ENCODE measurements at places on chromosomes 1 and 21.

GRCh38 chr21:38433471-38433870, 64.8 kb downstream of the ERG start:
- DNase-seq: no peak

DNA sequence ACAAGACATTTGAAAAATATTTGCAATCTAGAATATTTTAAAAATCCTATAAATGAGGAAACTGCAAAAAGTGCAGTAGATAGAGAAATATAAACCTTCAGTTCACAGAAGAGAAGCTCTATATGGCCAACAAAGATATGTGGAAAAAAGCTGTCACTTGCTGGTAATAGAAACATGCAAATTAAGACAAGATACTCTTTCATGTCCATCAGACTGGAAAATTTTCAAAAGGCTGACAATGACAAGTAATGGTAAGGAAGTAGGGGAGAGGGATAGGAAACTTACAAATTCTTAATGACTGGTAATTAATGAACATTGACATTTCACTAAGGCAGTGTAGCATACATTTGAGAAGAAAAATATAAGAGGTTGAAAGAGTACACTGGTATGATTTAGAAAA, 147.9 kb downstream of the MRPL39 start:
- DNase-seq: no peak

GRCh38 chr1:241782396-241782795, 65.6 kb upstream of the EXO1 start:
- DNase-seq: no peak

DNA sequence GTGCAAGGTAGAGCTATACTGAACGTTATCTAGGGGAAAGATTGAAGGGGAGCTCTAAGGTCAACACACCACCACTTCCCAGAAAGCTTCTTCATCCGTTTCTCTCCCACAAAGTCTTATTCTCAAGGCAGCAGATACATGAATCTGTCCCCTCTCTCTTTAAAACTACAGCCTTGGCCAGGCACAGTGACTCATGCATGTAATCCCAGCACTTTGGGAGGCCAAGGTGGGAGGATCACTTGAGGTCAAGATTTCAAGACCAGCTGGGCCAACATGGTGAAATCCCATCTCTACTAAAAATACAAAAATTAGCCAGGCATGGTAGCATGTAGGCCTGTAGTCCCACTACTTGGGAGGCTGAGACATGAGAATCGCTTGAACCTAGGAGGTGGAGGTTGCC, 8.1 kb downstream of the CYP4X1 start:
- no peak for DNase-seq

DNA sequence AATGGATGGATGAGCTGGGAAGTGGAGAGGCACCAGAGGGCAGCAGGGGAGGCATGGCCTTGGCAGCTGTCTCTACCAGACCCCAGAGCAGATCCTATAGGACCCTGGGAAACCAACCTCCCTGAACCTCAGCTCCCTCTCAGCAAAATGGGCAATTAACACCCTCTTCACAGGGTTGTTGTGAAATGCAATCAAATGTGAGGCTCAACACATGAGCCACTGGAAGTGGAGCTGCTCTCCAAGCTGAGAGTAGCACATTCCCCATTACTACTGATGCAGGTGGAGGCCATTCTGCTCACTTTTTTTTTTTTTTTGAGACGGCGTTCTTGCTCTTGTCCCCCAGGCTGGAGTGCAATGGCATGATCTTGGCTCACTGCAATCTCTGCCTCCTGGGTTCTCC, 6.5 kb upstream of the SYNC start:
- no peak for DNase-seq

DNA sequence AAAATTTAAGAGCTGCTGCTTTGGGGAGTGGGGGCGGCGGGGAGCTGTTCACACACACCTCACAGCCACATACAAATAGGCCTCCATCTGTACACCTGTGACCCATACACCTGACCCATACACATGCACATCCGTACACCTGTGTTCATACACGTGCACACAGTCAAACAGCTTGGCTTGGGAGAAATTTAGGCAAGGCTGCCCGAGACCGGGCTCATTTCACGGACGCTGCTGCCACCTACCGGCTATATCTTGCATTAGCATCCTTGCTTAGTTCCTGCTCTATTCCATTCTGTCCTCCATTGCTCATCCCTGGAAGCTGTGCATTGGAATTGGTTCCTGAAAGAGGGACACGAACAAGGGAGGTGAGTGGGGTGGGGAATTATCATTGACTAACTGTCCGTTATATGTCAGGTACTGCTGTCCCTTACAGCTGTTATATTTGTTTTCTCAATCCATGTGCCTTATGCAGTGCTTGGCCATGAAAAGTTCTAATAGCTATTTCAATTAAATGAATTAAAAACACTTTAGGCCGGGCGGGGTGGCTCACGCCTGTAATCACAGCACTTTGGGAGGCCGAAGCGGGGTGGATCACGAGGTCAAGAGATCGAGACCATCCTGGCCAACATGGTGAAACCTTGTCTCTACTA, 37.1 kb upstream of the EPB41 start:
- peak; percentile 58 for DNase-seq

- no peak for DNase-seq
Measured at GRCh38 chr1:153113416-153113815, at the start of gene SPRR2F. Gene SPRR2F (minus strand): TSS chr1:153113516. CDS start chr1:153112733, 783 bp downstream.

- DNase-seq: no peak
Measured at GRCh38 chr1:19439464-19440171, 45.7 kb downstream of the CAPZB start.

- no peak for DNase-seq
Measured at GRCh38 chr1:38787041-38787440, 72.5 kb downstream of the RRAGC start.

DNA sequence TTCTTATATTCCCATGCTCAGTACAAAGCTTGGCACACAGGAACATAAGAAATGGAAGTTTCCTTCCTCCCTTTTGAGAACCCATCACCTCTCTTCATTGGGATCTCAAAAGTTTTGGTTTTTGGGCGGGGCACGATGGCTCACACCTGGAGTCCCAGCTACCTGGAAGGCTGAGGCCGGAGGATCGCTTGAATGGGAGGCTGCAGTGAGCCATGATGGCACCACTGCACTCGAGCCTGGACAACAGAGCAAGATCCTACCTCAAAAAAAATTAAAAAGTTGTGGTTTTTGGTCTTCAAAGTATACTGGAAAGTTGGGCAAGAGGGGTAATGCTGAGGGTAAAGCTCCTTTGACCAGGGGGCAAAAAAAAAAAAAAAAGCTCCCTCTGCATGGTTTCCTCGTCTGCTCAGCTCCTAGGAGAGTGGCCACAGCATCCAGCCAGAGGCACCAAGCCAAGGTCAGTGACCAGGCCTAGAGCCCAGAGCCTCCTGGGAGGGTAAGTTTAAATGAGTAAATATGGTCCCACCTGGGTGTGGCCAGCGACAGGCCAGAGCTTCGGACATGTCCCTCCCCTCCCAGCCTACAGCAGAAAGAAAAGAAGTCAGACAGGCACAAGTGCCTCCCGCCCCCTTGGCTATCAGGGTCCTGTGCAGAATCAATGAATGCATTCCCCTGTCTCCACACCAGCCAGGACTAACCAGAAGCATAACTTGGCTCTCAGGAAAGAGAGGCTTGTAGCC, 5.0 kb downstream of the MEF2D start:
- no peak for DNase-seq

- no peak for DNase-seq
Measured at GRCh38 chr1:186214791-186215190, 160.3 kb downstream of the TPR start.

GRCh38 chr1:212060632-212061472, 25.3 kb downstream of the DTL start:
- DNase-seq: no peak

GRCh38 chr1:68347415-68347814, 102.3 kb downstream of the RPE65 start:
- peak; percentile 82 for DNase-seq

GRCh38 chr1:8096105-8097011, 70.2 kb upstream of the ERRFI1 start:
- DNase-seq: peak; percentile 39

DNA sequence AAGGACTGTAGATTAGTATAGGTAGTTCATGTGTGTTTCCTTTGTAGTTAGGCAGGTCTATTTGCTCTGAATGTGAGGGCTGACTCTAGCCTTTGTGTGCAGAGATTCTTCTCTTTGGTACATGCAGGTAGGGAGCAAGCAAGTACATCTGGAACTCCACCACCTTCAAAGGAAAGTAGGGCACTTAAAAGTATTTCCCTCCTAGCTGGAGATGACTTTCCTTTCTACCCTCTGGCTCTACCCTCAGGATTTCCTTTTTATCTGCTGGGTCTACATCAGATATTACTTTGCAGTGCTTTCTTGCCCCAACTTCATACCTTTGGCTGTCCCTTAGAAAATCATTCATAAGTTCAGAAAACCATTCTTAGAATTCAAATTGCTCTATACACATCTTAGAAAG, 91.7 kb upstream of the HIVEP3 start:
- DNase-seq: no peak

DNA sequence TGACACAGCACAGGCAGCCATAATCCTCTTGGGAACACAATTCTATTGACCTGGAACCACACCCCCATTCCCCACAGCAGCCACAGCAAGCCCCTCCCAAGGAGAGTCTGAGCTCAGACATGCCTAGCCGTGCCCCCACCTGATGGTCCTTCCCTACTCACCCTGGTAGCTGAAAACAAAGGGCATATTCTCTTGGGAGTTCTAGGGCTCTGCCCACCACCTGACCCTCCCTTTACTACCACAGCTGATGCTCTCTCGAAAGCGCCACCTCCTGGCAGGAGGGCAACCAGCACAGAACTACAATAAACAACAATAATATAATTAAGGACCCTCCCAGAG, 184.8 kb upstream of the COA6 start:
- no peak for DNase-seq

DNA sequence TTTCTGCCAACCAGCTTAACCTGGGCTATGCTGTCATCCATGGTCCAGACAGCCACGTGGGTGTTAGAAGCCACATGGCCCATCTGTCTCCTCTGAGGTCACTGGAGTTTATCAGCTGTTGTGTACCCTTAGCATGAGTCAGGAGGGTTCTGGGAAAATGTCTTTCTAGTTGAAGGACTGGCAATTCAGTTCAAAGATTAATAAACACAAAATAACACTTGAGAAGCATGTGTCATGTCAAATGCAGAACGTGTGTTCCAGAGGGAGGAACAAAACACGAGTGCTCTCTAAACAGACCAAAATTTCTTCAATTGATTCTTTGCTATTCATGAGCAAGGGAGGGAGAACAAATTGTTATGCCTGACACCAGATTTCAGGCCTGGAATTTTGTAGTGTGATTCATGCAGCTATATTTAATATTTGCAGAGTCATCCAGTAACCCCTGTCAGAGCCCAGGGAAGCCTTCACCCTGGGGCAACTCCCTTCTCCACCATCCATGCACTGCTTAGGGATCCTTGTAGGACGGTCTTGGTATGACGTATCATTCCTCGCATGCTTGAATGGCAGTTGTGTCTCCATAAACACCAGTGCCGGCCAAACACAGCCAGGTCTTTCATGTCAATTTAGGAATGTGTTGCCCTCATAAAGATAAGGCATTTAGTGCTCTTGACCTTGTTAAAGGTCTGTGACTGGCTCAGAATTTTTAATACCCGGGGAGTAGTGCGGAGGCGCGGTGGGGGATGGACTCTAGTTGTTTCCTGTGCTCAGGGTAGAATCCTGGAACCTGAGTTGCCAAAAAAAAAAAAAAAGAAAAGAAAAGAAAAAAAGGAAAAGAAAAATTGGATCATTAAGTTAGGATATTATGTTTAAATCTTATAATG, 27.7 kb upstream of the DYRK1A start:
- DNase-seq: no peak

GRCh38 chr1:110726755-110727154, 52.0 kb upstream of the KCNA3 start:
- no peak for DNase-seq

DNA sequence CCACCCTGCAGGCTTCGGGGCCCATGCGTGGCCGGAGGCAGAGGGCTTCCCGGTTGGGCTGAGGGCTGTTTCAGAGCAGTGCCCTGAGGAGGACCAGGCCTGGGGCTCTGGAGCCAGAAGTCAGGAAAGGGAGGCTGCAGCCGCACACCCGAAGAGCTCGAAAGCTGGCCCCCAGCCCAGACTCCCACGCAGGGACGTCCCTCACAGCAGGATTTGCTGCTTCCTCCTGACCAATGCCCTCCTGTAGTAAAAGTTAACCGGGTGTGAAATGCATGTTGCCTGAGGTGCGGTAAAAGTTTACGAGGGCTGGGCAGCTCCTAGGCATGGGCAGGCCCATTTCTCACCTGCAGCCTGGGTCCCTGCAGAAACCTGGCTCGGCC, 101.5 kb upstream of the ARHGEF16 start:
- DNase-seq: no peak

DNA sequence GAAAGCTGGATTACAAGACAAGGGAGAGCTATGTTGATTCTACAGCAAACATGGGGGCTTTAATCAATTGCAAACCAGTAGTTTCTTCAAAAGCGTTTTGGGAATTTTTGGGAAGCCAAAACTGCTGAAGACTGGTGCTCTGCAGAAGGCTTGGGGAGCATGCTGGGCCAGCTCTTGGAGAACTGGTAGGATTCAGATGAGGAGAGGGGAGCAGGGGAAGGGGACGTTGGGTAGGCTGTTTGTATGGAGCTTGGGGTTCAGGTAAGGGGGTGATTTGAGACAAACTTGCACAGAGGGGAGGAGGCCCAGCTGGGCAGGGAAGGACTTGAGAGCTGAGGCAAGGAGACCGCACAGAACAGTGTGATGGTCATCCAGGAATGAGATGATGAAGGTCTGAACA, 2.6 kb upstream of the MYOG start:
- DNase-seq: no peak

GRCh38 chr1:36097693-36098585, 9.2 kb downstream of the ADPRS start:
- DNase-seq: no peak

- DNase-seq: no peak
Measured at GRCh38 chr1:33330361-33330890, 9.5 kb upstream of the A3GALT2 start.

DNA sequence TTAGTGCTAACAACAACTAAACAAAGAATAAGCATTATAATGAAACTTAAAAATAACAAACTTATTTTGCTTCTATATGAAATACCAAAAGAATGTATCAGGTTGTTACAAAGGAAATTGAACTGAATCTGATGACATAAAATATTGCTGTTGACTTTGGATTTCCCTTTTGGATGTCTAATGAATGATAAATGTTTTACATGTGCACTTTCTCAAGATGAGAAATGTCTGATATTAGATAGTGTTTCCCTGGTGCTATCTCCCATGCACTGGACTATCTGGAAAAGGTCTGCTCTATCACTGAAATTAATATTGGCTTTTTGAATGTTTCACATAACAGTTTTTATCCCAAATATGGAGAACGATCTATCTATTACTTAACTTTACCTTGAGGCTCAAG, 179.9 kb downstream of the HMCN1 start:
- no peak for DNase-seq

GRCh38 chr1:6917067-6917466, 131.8 kb downstream of the CAMTA1 start:
- DNase-seq: no peak

- no peak for DNase-seq
Measured at GRCh38 chr1:172698224-172698623, 39.3 kb downstream of the FASLG start.
